ENCODE measurements at places on chromosomes 12 and 14.

DNA sequence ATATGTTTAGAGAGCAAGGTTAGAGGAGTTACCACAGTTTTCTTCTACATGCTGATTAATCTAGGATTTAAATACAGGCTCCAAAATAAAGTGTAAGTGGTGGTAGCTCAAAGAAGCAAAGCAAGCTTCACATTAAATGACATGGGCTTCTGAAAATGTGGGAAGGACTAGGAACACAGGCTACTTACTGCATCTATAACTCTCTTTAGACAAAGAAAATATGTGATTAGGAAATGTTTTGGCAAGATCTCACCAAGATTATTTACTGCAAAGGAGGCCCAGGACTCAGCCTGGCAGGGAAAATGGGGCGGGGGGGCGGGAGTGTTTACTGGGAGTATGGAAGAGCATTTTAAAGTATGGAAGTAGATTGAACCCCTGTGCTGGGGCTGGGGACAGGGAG is 39.4 kb downstream of the ETV6 start:
- no peak for DNase-seq

GRCh38 chr12:53179687-53180219 is 769 bp upstream of the ZNF740 start:
- no peak for DNase-seq

- DNase-seq = no peak
Observed at GRCh38 chr12:68478516-68479260, 132.0 kb upstream of the RAP1B start.

DNA sequence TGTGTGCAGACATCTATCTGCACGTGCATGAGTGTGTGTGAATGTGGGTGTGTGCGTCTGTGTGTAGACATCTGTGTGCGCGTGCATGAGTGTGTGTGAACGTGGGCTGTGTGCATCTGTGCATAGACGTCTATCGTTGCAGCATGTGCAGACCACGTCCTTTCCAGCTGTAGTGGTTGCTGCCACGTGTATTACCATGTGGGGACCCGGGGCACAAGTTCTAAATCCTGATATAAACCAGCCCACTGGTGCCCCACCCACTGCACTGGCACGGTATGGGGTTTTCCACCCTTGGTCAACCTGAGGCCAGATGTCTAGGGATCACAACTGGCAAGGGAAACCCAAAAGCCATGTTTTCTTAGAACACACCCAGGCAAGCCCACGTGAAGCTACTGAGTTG is 197.0 kb downstream of the ANO2 start:
- no peak for DNase-seq

GRCh38 chr14:51069055-51069454 is 25.9 kb downstream of the TRIM9 start:
- DNase-seq = no peak

DNA sequence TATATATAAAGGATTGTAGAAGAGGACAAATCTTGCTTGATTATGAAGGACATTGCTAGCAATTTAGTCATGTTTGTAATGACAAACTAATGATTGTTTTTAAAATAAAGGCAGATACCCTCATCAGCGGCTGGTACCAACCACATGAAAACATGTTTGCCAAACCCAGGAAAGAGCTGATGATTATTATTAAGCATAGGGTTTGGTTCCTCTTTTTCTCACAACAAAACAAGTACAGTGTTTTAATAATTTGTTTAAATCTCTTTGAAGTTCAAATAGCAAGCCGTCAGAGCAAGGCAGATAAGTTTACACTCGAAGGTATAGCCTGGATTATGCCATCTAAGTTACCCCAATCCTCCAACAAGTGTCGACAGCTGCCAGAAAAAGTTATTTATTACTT is 5.3 kb upstream of the SINHCAF start:
- DNase-seq = no peak

DNA sequence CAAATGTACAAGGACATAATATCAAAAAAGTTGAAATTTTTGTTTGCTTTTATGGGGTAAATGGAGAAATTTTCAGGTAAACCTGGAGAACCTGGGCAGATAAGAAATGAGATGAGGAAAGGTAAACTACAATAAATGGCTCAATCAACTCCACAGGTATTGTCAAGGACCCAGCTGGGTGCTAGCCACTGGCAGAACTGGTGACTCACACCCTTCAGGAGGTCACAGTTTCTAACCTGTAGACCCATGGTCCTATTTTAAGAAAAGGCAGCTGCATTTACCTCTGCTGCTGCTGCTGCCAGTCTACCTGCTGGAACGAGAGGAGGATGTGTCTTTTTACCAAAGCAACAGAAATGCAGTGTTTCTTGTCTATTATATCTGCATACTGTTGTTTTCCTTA is 226.6 kb downstream of the ALG10B start:
- no peak for DNase-seq

DNA sequence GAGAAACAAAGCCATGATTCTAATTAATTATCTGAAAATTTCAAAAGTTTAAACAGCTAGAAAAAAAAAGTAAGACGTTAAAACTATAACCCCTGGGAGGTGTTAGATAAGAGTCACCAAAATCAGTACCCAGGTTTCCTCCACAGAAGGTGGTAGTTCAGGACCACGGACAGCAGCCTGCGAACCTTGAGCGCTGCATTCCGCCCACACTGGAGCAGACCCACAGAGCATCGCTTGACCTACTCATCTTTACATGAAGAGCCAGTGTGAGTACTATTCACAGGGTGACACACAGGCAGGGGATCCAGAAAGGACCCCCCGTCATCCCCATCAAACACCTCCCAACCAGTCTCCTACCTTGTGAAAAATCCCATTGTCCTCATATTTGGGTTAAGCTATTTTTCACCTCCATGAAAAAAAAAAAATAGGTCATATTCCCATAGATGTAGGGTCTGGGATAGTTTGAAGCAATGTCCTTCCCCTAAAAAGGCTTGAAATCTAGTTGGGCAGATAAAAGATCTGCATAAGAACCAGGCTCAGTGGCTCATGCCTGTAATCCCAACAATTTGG is 8.8 kb upstream of the CHGA start:
- DNase-seq = peak; percentile 36

DNA sequence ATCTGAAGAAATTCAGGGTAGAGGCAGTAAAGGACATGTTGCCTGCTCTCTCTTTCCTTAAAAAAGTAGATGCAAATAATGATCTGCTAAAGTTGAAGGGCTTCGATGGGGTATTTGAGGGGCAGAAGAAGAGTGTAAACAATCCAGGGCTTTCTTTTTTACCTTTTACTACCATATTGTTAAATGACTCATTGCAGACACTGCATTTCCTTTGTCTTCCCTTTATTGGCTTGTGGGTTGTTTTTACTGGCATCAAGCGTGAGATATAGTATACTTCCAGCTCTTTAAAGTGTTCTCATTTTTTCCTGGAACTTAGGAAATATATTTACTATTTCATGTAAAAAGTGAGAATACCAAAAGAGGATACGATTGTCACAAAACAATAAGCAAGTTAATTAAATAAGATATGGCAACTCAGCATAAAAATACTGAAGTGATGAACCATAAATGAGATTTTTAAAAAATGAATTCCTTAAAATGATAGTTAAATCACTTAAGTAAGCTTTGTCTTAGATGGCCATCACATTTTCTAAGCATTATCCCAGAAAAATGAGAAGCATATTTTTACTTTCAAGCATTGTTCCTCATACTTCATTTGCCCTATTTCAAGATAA is 72.3 kb upstream of the KRAS start:
- DNase-seq = peak; percentile 45

DNA sequence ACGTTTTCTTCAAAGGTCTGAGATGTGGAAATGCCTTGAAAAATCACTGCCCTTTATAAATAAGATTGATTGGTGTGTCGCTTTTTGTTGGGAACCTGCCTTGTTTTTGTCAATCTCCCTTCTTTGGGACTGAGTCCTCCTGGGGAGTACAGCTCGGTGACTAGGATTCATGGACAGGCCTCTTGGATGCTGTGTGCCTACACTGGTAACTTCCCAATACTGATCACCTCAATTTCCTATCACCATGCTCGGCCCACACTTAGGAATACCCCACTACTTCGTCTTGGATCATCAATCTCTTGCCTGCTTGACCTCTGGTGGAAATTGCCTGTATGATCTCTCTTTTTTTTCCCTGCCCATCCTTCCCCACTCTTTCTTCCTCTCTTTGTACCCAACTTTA is 34.2 kb downstream of the NTN4 start:
- DNase-seq = no peak

DNA sequence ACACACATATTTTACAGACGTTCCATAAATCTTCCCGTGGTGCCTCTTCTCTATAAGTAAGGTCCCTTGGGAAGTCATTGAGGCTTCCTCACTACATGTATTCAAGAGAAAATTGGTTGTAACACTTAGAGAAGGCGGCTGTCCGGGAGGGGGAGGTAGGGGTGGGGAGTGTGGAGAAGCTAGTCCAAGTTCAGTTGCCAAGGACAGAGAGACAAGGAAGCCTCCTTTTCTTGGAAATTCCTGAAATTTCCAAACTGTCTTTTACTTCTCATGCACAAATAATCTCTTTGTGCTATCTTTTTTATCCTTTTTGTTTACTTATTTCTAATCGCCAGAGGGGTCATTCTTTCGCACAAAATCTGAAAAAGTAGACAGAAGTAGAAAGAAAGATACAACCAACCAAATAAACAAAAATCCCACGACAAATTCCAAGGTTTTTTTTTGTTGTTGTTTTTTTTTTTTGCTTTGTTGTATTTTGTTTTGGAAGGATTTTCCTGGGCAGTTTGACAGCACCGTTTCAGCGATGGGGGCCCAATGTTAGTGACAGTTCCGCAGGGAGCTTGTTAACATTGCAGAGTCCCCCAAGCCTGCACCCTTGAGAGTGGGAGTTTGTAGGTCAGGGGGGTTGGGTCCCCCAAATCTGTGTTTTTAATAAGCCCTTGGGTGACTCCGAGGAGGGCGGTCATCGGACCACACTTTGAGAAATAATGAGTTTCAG is 45.2 kb downstream of the MAP1LC3B2 start:
- no peak for DNase-seq

DNA sequence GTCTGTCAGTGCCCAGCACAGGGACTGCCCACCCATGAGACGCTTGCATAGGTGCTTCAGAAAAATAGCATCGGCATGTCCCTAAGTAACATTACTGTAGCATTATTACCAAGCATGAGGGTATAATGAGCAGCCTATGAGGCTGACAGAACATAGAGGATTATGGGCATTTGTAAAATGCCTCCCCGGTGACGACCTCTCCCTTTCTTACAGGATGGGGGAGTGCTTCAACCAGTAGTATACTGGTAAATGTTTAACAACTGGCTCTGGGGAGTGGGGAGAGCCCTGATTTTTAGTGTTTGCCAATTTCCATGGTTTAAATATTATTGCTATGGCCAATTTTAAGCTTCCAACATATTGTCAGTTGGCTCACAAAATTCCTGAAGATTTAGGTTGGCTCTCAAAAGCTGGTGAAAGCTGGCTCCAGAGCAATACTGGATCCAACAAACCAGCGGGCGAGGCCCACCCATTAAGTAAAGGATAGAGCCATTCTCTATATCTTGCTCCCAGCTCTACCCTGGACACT is 104.5 kb downstream of the ETNK1 start:
- no peak for DNase-seq

- DNase-seq = no peak
Observed at GRCh38 chr14:90774316-90774715, 41.9 kb downstream of the TTC7B start.

- no peak for DNase-seq
Observed at GRCh38 chr14:59160506-59160905, 28.0 kb upstream of the DAAM1 start.

GRCh38 chr12:104180374-104180773 is 35.2 kb upstream of the TXNRD1 start:
- DNase-seq = no peak
